Activated T-cell treated with anti-CD3 and anti-CD28 coated beads for 1 hour (primary cell): ENCODE measurements at places on chromosomes 1 and 21.

- no peak for DNase-seq
These were observed 15.3 kb upstream of the TRNAU1AP start for GRCh38 chr1:28537457-28538199.

DNA sequence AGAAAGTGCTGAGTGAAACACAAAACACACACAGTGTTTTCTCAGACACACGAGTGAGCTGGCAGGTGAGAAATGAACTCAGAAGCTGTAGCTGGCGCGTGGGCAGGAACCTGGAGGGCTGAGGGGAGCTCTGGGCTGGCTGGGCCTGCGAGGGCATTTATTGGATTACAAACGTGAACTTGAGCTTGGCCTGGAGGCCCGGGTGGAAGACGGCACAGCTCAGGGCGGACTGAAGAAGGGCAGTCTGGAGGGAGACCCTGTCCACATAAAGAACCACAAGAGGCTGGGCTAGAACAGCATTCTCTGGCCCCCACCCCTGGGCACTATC lies 52.1 kb upstream of the ADARB1 start:
- DNase-seq, result no peak

- DNase-seq, result no peak
These were observed 67.5 kb downstream of the SYT2 start for GRCh38 chr1:202642619-202643291.

- no peak for DNase-seq
These were observed 106.2 kb downstream of the DHRS3 start for GRCh38 chr1:12511516-12512468.

- DNase-seq, result no peak
These were observed 192.8 kb upstream of the NR5A2 start for GRCh38 chr1:199834711-199835110.
